ENCODE measurements at places on chromosomes 16 and 17.

DNA sequence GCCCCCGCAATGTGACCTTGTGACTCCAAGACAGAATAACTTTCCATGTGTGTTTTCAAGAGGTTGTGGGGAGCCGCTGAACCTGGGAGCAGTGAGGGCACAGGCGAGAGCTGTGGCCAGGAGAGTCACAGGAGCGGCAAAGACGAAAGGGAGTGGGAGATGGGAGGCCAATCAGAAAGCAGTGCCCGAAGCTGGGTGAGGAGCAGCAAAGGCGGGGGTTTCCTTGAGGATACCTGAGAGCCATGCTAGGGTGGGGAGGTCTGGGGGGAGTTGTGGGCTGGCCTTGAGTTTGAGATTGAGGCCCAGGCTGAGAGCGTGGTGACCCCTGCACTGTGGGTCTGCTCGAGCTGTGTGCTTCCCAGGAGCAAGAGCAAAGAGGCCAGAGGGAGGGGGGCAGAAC is 23.2 kb upstream of the NPTX1 start:
- no peak for DNase-seq

DNA sequence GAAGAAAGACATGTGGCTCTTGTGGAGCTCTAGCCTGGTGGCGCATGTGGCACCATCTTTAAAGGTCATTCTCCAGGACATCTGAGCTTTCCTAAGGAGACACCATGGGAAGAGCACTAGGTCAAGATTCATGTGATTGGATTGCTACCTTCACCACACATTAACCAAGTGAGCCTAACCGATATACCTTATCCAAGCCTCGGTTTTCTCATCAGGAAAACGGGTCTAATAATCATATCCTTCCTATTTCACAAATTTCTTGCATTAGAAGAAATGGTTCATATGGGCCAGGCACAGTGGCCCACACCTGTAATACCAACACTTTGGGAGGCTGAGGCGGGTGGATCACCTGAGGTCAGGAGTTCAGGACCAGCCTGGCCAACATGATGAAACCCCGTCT is 58.3 kb downstream of the TMEM186 start:
- no peak for DNase-seq

- no peak for DNase-seq
Observed at GRCh38 chr17:78491236-78492115, 85.7 kb downstream of the DNAH17 start.

GRCh38 chr16:1654505-1655268 is 23.4 kb upstream of the JPT2 start:
- no peak for DNase-seq

- DNase-seq: peak; percentile 54
Observed at GRCh38 chr17:27471321-27472269, 15.3 kb downstream of the KSR1 start.

- no peak for DNase-seq
Observed at GRCh38 chr17:2420176-2420575, 19.3 kb upstream of the MNT start.

DNA sequence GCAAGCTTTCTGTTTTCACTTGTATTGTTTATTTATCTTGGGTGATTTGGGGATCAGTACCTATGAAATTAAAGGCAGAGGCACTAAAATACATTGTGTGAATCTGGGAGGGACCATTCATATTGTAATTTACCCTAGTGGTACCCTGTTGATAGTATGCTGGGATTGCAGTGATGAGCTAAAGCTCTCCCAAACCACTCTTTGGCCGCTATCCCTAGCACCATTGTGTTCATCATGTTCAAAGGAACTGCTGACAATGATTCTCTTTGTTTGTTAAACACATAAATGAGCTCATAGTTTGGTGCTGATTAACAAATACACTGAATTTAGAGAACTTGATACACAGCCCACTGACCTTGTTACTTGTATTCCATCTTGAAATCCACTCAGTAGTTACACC is 1469.8 kb downstream of the CDH11 start:
- no peak for DNase-seq

- no peak for DNase-seq
Observed at GRCh38 chr16:59634004-59634579, 900.0 kb upstream of the GOT2 start.
